ENCODE measurements at places on chromosomes 6 and 20. TPM values are rescaled to one million over a fixed set of nuclear protein-coding genes. Genes with fewer than 3 reads are reported as not detected.

DNA sequence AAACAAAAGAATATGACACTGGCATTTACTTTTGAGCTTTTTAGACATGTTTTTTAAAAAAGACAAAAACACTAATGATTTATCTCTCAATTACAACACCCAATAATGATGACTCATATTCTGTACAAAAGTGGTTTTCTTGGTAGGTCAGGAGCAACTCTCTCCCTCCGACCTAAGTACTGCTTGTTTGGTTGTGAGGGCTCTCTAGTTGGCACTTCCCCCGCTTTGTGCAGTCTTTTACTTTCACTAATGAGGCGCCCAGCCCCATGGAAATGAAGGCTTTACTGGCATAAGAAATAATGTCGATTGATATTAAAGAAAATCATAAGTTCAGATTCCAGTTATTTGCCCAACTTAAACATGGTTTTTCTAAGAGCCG is 1.3 kb downstream of the KPNA5 start:
- no peak for DNase-seq

- no peak for DNase-seq
These were observed 24.1 kb upstream of the MAP3K7 start for GRCh38 chr6:90610751-90611542.

DNA sequence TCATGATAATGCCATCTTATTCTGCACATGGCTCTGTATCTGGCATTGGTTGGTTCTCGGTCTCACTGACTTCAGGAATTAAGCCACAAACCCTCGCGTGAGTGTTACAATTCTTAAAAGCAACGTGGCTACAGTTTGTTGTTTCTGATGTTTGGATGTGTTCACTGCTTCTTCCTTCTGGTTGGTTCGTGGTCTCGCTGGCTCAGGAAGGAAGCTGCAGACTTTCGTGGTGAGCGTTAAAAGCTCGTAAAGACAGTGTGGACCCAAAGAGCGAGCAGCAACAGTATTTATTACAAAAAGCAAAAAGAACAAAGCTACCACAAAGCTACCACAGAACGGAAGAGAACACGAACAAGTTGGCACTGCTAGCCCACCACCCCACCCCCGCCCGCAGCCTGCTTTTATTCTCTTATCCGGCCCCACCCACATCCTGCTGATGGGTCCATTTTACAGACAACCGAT is 51.1 kb downstream of the MYLIP start:
- no peak for DNase-seq

- no peak for DNase-seq
These were observed 18.5 kb upstream of the PACSIN1 start for GRCh38 chr6:34447386-34447785.

DNA sequence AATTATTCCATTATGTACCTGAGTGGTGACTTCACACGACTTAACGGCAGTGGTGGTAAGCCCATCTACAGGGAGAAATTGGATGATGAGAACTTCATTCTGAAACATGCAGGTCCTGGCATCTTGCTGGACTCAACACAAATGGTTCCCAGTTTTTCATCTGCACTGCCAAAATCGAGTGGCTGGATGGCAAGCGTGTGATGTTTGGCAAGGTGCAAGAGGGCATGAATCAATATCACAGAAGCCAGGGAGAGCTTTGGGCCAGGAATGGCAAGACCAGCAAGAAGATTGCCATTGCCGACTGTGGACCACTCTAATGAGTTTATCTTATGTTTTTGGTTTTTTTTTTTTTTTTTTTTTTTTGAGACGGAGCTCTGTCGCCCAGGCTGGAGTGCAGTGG is 172.3 kb downstream of the ZNF217 start:
- DNase-seq: no peak

GRCh38 chr20:33710681-33711445 is 9.2 kb downstream of the PXMP4 start:
- DNase-seq: no peak

DNA sequence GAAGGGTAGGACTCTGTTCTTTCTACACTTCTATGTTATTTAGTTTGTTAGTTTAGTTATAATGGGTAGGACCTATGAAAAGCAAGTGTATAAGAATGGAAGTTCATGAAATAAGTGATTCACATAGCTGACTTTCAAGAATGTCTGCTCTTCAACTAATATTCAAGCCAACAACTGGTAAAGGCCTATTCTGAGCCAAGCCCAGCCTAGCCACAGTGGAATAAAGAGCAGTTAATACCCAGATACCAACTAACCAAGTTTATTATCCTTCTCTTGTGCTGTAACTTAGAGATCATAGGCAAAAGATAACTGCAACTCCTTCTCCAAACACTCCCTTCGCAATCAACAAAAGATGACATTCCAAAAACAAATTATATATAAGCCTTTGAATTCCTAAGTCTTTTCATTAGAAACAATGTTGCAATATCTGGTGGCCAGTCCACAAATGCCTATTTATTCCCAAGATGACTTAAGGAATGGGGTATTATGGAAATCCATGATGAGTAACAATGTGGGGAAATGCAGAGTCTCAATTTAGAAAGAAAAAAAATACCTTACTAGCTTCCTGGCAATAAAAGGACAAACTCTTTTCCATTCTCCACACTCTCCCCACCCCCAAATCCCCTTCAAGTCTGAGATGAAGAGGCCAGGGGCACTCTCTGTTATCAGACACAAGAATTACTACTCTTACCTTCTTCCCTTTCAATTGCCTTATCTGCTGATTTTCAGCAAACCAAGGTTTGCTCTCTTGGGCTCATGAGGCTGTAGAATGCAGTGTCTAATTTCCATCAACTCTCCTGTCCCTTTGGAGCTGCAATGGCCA is 27.4 kb downstream of the BTBD9 start:
- DNase-seq: no peak

JARID2 gene
- total RNA-seq: 17.9 TPM

GRCh38 chr6:157209865-157210530 is 113.3 kb downstream of the TMEM242 start:
- no peak for DNase-seq

- DNase-seq: no peak
These were observed 17.3 kb downstream of the FKBP1A start for GRCh38 chr20:1375515-1375914.

PAK5 gene
- 0.25 TPM for total RNA-seq

GRCh38 chr20:4519534-4519933 is 202.2 kb upstream of the PRND start:
- no peak for DNase-seq

- no peak for DNase-seq
These were observed 285.6 kb downstream of the CDKAL1 start for GRCh38 chr6:20819774-20820400.

ASCC3 gene
- total RNA-seq: 44.7 TPM

DCDC2 gene
- total RNA-seq: not detected

DNA sequence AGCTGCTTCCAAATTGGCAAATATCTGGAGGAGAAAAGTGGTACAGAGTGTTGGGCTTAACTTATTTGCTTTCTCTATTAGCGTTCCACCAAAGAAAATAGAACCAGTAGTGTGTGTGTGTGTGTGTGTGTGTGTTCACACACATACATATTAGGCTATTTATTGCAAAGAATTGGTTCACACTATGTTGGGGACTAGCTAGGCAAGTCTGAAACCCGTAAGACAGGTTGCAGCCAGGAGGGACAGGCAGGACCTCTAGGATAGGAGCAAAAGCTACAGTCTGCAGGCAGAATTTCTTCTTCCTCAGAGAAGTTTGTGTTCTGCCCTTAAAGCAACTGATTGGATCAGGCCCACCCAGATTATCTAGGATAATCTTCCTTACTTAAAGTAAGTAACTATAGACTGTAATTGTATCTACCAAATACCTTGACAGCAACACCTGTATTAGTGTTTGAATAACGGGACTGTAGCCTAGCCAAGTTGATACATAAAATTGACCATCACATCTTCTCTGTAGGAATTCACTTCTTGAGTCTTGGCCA is 12.8 kb downstream of the KCTD20 start:
- DNase-seq: no peak

- DNase-seq: no peak
These were observed 14.1 kb downstream of the MCHR2 start for GRCh38 chr6:99979953-99980352.

PLCB1 gene
- 32.4 TPM for total RNA-seq

BNIP5 gene
- not detected for total RNA-seq

HLA-DQA1 gene
- 7.4 TPM for total RNA-seq

TREML2 gene
- not detected for total RNA-seq

DNA sequence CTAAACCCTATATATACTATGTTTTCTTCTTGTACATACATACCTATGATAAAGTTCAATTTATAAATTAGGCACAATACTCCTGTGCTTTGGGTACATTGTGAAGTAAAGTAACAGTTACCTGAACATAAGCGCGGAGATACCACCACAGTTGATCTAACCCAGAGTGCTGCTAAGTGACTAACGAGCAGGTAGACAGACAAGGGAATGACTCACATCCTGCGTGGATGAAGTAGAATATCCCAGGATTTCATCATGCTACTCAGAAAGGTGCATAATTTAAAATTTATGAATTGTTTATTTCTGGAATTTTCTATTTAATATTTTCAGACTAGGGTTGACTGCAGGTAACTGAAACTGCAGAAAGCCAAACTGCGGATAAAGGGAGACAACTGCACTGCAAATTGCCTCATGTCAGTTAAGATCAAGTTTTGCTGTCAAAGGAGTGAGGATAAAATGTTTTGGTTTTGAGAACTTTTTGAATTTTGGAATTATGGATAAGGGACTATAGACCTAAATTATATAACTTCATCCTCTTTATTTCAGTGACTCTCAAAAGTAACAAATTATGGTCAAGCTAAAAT is 14.4 kb downstream of the MKKS start:
- no peak for DNase-seq

DNA sequence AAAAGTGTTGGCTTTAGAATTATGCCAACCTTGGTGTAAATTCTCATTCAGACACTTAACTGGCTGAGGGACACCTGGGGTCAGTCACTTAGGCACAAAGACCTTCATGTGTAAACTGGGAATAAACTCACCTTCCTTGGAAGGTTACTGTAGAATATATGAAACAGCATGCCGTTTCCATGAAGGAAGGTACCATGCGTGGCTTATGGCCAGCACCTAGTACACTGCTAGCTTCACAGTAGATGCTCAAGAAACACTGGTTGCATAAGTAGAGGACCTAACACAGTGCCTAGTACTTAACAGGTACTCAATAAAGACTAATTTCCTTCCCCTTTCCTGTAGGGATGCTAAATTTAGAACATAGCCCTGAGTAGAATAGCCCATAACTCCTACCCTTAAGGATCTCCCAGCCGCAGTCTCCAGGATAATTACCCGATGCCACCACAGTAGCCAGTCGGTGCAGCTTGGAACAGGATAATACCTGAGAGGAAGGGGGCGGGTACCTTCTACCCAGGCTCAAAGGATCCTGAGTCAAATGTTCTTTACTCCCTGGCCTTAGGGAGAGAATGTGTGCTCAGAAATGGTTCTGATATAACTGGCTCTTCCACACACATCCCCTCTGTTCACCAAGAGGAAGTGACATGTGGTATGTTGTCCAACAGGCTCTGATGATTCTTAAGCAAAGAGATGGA is 3.6 kb downstream of the BCL2L1 start:
- DNase-seq: peak; percentile 84

- no peak for DNase-seq
These were observed 646.5 kb upstream of the NOX3 start for GRCh38 chr6:156102129-156102528.

DYNLT2 gene
- 3.2 TPM for total RNA-seq

DNA sequence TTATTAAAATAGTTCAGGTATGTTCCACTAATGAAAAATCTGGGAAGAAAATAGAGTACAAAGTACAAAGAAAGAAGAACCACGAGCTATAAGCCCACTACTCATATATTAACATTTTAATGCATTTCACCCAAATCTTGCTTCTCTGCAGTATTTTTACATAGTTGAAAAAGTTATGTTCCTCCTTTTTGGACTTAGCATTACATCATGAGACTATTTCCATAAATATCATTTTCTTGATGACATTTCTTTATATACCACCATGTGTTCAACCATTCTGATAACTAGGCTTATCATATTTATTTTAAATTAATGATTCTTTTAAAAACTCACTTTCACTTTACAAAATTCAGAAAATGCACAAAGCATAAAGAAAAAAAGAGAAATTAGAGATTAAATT is 3.0 kb downstream of the IPCEF1 start:
- no peak for DNase-seq

- no peak for DNase-seq
These were observed 62.4 kb upstream of the THBS2 start for GRCh38 chr6:169315830-169316614.

UBD gene
- not detected for total RNA-seq

DNA sequence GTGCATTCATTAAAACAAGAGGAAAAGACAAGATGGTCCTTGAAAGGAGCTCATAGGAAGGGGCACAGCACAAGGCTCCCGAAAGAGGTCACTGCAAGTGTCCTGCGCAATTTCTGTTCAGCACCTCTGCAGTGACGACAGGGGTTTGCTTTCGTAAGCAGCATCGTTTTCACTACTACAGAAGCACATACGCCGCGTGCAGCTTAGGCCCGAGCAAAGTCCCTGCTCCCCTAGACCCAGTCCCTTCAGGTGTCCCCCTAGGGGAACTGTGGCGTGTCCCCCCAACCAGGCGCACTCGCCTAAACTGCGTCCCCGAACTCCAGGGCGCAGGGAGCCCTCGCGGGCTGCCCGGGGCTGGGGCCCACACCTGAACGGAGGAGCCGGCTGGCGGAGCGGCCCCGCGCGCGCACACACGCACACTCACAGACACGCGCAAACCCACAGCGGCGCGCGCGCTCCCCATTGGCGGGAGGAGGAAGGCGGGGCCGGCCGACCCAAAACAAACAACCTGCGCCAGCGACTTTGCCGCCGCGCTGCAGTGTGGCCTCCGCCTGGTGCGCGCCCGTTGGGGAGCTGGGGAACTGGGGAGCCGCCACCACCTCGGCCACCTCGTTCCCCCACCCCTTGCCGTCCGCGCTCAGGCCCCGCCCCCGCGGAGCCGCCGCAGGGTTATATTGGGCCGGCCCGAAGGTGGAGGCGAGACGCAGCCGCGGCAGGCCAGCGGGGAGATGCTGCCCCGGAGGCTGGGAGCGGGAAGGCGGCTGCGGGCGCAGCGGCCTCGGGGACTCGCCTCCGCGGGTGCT is at the start of gene FOXQ1:
Gene FOXQ1, plus strand, starts transcription at position 699 of the 803 bp plus-strand sequence. CDS start 607 bp downstream, outside the sequence.
- DNase-seq: no peak

GRCh38 chr6:16821834-16822264 is 60.6 kb upstream of the ATXN1 start:
- DNase-seq: no peak

ERVFRD-1 gene
- 0.25 TPM for total RNA-seq

SERINC1 gene
- 150 TPM for total RNA-seq

- DNase-seq: no peak
These were observed 113.4 kb downstream of the B3GAT2 start for GRCh38 chr6:70843328-70843918.

HCRTR2 gene
- total RNA-seq: not detected
